ENCODE measurements at places on chromosomes 4 and X.

DNA sequence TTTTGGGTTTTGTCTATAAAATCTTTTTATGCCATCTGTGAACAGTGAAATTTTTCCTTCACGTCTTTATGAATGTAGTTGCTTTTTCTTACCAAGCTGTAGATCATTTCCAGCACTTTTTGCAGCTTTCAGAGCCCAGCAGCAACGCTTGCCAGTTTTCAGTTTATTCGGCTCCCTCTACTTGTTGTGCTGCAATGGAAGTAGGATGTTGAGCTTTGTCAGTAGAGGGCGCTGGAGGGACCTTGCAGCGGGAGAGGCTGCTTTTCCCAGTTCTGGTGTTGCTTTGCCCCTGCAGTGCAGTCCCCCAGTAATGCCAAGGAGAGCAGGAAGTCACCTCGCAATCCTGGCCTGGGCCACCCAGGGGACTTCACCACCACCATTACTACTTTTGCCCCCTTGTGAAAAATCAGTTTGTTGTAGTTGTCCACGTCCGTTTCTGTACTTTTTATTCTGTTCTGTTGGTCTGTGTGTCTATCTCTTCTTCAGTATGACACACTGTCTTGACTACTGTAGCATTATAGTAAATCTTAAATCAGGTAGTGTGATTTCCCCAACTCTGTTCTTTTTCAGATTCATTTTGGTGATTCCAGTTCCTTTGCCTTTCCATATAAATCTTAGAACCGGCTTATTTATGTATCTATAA is 21.8 kb downstream of the CMC4 start:
- peak; percentile 13 for DNase-seq

DNA sequence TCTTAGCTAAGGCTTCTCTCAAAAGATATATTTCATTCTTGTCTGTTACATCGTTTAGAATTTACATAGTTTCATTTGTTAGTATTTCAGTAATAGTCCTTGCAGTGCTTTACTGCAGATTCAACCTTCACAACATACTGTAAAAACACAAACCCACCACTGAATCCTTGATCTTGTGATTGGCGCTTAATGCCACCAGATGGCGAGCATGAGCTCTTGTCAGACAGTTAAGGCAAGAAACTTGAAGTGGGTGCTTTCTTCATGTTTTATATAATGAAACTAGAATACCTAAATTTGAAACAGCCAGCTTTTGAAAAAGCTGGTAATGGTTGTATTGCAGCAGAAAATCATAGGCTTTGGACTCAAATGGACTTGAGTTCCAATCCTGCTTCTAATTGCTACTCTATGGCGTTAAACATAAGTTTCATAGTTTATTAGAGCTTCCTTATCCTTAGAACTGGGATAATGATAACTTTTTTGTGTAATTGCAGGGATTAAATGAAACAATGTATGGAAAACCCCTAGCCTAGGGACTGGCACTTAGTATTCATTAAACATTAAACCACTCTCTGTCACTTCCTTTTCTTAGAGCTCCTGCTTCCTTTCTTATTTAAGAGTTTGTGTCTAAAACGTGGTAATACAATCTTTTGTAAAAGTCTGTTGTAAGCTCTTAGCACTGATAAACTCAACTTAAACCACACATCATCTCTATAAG is 95.1 kb downstream of the USP9X start:
- DNase-seq: no peak

DNA sequence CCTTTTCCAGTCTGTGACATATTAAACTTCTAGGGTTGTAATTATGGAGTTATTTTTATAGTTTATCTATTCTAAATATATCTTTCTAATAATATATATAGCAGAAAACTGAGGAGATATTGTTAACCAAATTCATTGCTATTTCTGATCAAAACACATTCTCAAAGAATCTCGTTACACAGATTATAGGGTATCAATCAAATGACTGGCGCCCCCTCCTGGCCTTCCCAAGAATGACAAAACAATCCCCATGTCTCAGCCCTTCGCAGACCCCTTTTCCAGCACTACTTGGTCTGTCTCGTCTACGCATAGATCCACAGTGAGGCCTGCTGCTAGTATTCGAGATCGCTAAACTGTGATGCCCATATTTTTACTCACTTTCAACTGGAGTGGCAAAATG is 209.3 kb downstream of the GPC3 start:
- peak; percentile 18 for DNase-seq

DNA sequence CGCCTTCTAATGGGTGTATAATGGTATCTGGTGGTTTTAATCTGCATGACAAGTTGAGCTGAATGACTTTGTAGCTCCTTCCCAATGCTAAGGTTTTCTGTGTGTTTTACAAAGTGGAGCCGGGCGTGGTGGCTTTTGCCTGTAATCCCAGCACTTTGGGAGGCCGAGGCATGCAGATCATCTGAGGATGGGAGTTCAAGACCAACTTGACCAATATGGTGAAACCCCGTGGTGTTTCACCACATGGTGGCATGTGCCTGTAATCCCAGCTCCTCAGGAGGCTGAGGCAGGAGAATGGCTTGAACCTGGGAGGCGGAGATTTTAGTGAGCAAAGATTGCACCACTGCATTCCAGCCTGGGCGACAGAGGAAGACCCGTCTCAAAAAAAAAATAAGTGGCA is 28.9 kb downstream of the ARFIP1 start:
- DNase-seq: no peak

DNA sequence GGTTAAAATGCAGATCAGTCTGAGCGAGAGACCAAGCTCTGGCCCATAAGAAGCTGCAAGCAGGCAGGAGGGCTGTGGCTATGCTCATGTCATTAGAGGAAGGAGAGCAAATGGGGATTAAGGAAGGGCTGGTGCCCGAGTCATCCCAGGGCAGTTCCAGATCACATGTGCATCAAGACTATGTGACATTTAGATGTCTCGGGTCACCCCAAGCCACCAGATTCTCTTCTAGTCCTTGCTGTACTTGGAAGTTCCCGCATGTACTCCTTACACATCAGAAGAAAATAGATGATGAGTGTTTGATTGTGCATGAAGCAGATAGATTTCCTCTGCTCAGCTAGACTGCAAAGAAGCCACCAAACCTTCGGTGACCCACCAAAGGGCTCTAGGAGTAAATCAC is 42.1 kb upstream of the KLHL34 start:
- DNase-seq: no peak

Data from stimulated activated naive CD4-positive, alpha-beta T cell (primary cell).